SJSA1 (cell line): ENCODE measurements at places on chromosomes 2 and 18. TPM values are rescaled to one million over a fixed set of nuclear protein-coding genes. Genes with fewer than 3 reads are reported as not detected.

ACMSD gene
- not detected in 2 replicates for total RNA-seq

CCDC141 gene
- not detected in 2 replicates for total RNA-seq

FSIP2 gene
- not detected in 2 replicates for total RNA-seq

ASB1 gene
- 24.7 TPM in 2 replicates for total RNA-seq

ZSWIM2 gene
- total RNA-seq: not detected in 2 replicates

ABCG8 gene
- total RNA-seq: not detected in 2 replicates

GPR35 gene
- total RNA-seq: 0.13 TPM in 1 of 2 replicates, not detected in the other

TACR1 gene
- total RNA-seq: 0.13 TPM in 1 of 2 replicates, not detected in the other

RAPGEF4 gene
- total RNA-seq: 0.13 and 0.47 TPM in 2 replicates

POTEI gene
- total RNA-seq: not detected in 2 replicates

DNA sequence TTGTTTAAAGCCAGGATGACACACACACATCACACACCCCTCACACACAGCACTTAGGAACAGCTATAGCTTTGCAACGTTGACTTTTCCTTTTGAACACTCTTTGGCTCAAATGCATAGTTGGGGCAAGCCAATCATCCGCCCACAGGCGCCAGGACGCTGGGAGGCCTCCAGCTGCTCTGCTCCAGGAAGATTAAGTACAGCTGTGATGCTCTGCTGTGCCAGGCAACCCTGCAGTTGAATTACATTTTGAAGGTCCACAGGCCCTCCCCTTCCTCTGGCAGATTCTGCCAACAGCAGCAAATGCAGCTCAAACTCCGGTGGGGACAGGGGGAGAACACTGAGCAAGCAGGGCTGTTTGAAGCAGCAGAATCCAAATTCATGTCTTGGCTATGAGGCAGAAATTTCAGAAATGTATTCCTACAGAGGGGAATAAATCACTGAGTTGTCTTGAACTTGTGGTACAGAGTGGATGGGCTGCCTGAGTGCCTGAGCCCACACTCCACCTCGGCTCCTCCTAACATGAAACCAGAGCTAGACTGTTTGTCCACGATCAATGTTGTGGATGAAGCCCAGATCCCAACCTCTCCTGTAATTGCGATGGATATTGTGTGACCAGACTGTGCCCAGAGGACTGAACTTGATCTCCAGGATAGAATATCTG lies 86.5 kb upstream of the PPP1CB start:
- DNase-seq: peak; percentile 61

- DNase-seq: no peak
These were observed 245.2 kb upstream of the SPHKAP start for GRCh38 chr2:228426502-228427216.

GRCh38 chr18:49309676-49310075 lies 150.8 kb downstream of the DYM start:
- no peak for DNase-seq

GRCh38 chr2:99722476-99722875 lies 232.7 kb upstream of the REV1 start:
- DNase-seq: no peak

- no peak for DNase-seq
These were observed 39.3 kb downstream of the CD302 start for GRCh38 chr2:159758686-159759085.

DNA sequence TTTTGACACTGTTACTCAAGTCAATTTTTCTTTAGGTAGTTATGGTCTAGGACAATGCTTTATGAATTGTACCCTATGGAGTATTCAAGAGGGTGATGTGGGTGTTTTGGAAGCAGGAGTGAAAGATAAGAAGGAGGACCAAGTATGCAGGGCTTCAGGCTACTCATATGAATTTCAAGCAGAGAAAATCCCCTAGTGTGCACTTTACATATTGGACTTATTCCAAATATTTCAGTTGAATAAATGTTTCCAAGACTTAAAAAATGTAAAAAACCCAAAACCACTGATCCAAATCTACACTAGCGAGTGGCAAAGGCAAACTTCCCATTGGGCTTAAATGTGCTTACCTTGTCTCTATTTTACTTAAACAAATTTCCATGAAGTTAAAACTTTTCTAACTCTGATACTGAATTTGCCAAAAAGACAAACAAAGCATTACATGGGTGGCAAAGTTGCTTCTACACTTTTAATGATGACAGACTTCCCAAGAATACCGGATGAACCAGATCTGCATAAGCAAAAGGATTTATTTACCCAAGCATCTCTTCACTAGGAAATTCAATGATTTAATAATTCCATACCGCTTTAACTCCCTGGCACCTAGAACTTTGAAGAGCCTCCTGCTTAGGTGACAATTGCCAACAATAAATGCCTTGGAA lies 1233.5 kb upstream of the NXPH2 start:
- DNase-seq: no peak

- DNase-seq: no peak
These were observed 134.6 kb downstream of the MBD2 start for GRCh38 chr18:54089749-54090459.

DNA sequence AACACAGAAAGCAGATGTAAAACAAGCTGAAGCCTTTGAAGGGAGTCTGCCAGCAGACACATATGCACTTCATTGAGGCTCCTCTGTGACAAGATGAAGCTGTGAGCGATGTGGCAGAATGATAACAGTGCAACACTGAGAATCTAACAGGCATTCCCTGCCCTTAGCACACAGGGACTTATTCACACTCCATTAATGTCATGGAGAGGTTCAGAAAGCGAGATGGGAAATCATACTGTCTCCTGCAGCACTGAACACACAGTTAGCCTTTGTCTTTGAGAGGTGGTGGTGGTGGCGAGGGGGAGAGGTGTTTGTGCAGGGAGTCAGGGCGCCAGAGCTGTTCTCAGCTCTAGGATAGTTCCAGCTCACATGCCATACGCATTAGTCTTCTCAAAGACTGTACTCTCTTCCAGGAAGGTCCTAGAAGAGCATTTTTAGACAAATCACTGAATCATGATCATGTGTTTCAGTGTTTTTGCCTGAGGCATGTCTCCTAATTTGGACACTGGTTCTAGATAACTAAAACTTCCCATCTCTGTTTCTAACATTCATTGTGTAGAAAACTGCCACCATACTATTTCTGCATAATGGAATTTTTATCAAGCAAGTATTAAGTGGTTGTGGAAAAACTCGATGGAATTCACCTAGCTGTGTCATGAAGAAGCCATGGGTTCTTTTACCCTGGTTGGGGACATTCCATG lies 93.5 kb upstream of the ITGB6 start:
- DNase-seq: peak; percentile 89

- no peak for DNase-seq
These were observed 48.7 kb downstream of the ATOH8 start for GRCh38 chr2:85802354-85803103.

DNA sequence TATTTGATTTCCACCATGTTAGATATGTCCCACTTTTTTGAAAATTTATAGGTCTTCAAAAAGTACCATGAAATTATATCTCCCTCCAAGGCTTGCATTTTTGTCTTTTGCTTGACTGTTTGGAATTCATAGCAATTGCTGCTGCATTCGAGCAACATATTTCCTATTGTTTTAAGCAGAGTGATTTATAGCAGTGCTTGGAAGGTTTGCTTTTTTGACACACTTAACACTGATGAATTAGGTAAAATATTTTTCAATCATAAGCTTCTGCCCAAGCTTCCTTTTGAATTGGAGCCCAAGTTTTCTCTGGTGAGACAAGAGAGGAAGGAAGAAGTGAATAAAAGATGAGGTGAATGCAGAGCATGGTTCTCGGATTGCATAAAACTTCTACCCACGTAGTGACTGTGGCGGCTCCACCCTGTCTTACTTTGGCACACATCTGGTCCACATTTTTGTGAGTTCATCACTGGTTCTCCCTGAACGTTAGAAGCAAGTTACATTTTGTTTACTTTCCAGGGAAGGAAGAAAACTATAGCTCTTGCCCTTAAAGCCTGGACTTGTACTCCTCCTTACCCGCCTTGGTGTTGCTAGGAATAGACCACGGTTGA lies 667.0 kb downstream of the TSN start:
- DNase-seq: no peak

DNA sequence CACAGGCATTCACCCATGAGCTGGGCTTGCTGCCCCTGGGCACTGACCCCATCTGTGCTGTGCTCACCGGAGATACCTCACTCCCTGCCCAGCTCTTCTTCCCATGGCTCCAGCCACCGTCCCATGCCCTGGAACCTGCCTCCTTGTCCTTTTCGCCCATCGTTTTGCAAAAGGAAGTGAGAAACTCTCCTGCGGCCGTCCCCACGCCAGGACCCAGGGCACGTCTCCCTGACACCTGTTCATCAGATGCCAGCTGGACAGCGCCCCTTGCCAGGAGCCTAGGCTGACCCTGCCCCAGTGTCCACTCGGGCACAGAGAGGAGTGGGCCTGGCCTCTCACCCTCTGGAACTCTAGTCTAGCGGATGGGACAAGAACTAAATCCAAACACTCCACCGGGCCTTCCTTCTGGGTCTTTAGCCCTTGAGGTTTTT lies 238.6 kb downstream of the SEPTIN10 start:
- peak; percentile 43 for DNase-seq

- DNase-seq: no peak
These were observed 4.3 kb upstream of the INO80C start for GRCh38 chr18:35502052-35502451.

GRCh38 chr2:240123821-240124650 lies 12.1 kb downstream of the COPS9 start:
- no peak for DNase-seq

DNA sequence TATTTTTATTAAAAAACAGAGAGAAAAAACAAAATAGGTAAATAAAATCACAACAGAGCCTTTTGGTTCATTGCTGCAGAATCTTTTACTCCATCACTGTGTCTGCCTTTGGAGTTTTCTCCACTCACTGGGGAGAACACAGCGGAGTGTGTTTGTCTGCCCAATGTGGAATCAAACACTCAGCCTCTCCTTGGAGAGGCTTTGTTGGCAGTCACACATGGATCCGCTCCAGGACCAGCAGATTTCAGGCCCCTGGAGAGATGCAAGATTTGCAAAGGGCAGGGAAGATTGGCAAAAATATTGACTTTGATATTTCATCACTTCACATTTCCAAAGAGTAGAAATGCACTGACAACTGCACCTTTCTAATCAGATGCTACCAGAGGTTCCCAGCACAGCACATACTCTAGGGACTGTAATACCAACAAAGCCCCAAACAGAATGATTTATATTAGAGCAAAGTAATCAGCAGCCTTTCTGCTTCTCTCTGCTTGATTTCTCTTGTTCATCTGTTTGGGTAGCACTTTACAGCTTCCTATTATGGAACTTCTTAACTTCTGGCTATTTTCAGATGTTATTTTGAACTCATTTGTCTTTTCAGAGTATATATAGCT lies 1898.8 kb upstream of the PIK3C3 start:
- no peak for DNase-seq

DNA sequence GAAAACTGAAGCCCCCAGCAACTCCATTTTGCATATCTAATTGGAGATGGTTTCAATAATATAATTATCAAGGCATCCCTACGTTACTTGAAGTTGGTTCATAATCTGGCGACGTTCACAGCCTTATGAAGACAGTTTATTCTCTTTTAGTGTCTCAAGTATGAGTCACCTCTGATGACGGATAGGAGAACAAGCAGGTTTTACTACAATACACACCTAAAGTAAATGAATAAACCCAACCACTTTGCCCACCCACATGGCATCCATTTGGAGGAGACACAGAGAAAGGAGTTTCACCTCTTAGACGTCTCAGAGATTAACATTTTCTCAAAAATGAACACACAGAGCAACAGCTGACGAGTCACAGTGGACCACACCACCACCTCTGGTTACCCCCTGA lies 40.8 kb downstream of the BCL11A start:
- no peak for DNase-seq

- DNase-seq: no peak
These were observed 788.4 kb upstream of the SOX11 start for GRCh38 chr2:4903656-4904348.

DNA sequence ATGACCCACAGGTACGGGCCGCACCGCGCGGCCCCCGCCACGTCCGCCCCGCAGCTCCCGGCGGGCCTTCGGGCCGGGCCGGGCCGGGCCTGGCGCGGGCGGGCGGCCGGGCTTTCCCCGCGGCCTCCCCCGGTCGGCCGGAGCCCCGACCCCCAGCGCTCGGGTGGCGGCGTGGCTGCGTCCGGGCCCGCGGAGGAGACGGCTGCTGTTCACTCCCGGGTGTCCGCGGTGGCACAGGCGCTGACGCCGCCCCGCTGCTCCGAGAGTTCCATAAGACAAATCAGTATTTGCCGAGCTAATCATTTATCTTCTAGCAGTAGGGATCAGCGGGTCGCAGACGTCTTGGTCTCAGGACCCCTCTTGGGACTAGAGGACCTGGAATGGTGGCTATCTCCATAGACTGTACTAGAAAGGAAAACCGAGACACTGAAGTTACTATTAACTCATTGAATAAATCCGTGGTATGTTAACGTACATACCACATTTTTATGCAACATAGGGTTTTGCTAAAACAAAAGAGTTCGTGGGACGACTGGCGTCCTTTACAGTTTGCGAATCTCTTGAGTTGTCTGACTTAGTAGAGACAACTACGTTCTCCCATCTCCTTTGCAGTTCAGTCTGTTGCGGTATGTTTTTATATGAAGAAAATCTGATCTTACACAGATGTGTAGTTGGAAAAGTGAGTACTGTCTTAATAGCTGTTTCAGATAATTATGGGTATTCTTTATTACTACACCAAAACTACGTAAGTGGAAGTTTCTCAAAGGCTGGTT lies 500 bp downstream of the LIMS1 start:
- peak; percentile 69 for DNase-seq

DNA sequence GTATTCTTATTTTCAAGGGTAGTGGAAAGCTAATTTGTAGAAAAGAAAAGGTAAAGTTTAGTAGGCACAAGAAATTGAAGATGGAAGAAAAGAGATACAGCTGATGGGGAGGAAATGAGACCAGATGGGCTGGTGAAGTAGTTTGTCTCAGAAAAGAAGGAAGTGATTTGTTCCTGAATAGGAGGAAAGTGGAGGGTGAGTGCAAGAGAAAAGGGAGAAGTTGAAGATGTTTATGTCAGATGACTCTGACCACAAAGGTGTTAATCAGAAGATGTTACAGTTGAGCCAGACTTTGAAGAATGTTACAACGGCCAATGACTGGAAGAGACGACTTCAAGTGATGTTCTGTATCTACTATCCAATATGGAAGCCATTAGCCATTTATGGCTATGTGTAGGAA lies 21.2 kb downstream of the ZSCAN30 start:
- DNase-seq: no peak

DNA sequence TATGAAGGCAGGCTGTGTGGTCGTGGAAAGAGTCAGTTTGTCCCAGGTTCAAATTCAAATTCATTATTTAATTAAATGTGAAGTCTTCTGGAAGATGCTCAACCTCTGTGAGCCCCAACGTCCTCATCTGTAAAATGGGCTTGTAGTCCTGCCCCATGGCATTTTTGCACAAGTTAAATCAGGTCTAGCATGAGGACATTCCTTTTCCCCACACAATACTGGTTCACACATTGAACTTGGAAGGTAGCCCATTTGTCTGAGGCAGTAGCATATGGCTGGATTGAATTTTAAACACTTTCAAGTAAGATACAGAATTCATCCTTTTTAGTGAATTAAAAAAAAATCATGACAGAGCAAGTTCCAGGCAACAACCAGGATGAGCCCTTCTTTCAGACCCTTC lies 665.4 kb upstream of the HS6ST1 start:
- no peak for DNase-seq

DNA sequence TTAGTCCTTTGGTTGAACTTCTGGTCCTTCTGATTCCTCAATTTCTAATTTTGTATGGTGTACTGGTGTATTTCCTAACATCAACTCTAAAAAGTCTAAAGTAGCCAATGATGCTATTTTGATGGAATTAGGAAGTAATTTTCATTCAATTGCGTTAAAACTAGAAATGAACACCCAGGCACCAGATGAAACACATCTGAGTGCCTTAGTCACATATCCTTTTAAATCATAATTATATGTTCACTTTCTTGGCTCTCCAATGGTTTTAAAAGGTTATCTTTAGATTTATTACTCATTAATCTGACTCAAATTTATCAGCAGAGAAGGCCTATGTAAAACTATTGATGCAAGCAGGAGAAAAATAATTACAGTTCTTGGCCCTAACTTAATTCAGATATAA lies 119.7 kb downstream of the GAREM1 start:
- no peak for DNase-seq
